ENCODE measurements at places on chromosomes 13 and 19. TPM values are rescaled to one million over a fixed set of nuclear protein-coding genes. Genes with fewer than 3 reads are reported as not detected.

DNA sequence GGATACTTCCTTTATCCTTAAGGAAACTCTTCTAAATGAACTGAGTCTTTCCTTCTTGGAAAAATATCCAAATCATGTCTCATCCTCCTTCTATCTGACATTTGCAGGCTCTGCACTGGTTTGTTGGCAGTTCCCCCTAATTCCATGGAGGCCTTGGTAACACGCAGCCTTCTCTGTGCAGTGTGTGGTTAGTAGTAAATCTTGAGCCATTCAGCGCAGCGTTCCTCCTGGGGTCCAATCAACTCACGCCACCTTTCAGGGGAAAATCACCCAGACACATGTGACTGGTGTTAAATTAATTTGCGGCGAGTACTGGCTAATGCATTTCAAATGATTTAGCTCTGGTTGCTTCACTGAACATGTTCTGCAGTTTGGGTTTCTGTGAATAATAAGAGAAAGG, 21.0 kb upstream of the CBY2 start:
- no peak for DNase-seq

DNA sequence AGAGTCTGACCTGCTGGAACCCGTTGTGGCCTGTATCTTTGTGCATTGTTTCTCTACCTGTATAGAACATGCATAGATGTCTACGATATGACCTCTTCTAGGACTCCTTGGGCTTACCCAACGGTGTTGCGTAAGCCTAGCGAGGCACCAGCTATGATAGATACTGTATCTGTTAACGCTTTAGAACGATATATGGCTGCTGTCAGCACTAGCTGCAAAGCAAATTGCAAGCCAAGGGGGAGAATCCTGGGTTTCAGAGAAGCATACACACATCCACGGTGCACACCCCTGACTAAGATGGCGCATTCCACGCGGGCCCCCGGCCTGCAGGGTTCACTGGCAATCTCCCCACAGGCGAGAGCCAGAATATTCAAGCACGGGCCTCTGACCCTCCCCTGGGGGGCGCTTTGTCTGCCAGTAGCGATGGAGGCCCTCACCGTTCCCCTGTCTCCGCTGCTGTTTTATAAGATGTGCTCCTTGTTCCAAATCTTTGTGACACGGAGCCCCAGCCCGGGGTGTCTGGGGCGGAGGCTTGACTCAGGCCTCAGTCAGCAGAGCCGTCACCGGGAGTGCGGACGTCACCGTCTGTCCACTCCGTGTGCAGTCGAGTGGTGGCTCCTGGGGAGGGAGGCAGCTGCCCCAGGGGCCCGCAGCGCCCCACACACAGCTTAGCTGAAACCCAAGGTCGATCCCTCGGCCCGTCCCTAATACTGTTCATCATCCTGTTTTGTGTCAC, 12.9 kb upstream of the RPS15 start:
- DNase-seq, result no peak

GRCh38 chr19:43623889-43624670, 4.7 kb upstream of the ZNF428 start:
- no peak for DNase-seq

GRCh38 chr13:23707674-23708073, 137.5 kb downstream of the TNFRSF19 start:
- no peak for DNase-seq

The NRTN gene
- 16.7 TPM for total RNA-seq

The PRTN3 gene
- total RNA-seq, result 0.23 TPM

DNA sequence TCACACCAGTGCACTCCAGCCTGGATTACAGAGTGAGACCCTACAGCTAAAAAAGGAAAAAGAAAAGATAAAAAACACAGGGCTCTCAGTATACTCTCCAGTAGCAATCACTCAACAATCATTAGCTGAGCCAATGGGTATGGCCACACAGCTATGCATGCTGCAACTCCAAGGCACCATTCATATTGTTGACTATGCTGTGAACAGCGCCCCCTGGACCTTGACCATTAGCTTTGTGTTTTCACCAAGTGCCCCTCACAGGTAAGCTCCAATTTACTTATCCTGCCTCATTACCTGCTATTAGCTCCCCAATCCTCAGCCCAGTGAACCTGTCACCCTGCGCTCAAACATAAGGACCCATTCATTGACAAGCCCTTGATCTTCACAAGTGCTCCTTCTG, 35.8 kb downstream of the ZIC5 start:
- DNase-seq, result no peak

The TSKS gene
- 0.30 TPM for total RNA-seq

GRCh38 chr19:19261350-19262189, 11.5 kb downstream of the TM6SF2 start:
- DNase-seq, result no peak

DNA sequence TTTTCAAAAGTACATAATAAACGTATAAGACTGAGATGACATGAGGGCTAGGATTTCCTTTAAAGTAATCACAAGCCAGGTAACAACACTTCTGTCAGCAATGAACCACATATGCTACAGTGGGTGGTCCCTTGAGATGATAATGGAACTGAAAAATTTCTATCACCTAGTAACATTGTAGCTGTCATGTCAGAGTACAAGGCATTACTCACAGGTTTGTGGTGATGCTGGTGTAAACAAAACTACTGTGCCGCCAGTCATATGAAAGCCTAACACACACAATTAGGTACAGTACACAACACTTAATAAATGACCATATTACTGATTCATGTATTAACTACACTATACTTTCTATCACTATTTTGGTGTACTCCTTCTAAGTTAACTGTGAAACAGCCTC, 36.8 kb downstream of the MIPEP start:
- DNase-seq, result no peak

The ACP5 gene
- total RNA-seq, result 17.9 TPM

The SLC25A41 gene
- 0.18 TPM for total RNA-seq

The ZFP36 gene
- 44.0 TPM for total RNA-seq

The NPAS1 gene
- 0.08 TPM for total RNA-seq

The PRDX2 gene
- 224 TPM for total RNA-seq

The CBY2 gene
- not detected for total RNA-seq

GRCh38 chr19:3549816-3550215, 7.6 kb downstream of the MFSD12 start:
- DNase-seq, result no peak

The FLT3LG gene
- total RNA-seq, result 2.1 TPM

The TARM1 gene
- not detected for total RNA-seq

GRCh38 chr19:42480335-42481095, 37.8 kb upstream of the CXCL17 start:
- DNase-seq, result no peak

The FCER2 gene
- 0.45 TPM for total RNA-seq

GRCh38 chr19:28960986-28961705, 251.8 kb downstream of the UQCRFS1 start:
- no peak for DNase-seq

- DNase-seq, result no peak
Measured at GRCh38 chr19:6811906-6812305, 39.4 kb downstream of the VAV1 start.

DNA sequence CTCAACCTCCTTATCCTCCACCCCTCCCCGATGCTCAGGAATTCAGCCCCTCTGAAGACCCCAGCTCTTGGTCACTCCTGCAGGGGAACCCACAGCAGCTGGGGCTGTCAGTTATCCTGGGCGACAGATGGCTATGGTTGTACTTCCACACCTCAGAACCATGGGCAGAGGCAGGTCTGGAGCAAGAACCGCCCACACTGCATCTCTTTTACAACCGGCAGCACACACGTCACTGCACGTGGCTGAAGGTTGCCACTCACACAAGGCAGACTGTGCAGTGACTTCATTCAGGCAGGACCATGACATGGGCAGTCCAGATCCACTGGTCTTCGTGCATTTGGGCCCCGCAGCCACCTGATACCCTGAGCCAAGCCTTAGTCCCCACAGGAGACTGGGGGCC, 21.5 kb upstream of the SDHAF1 start:
- no peak for DNase-seq

GRCh38 chr13:76968041-76968440, 19.7 kb downstream of the ACOD1 start:
- DNase-seq, result no peak

The PLA2G4C gene
- total RNA-seq, result 4.5 TPM

- no peak for DNase-seq
Measured at GRCh38 chr13:106274551-106275203, 260.8 kb downstream of the EFNB2 start.

- DNase-seq, result no peak
Measured at GRCh38 chr19:16571822-16572331, 338 bp downstream of the SLC35E1 start.

The PRODH2 gene
- 196 TPM for total RNA-seq

The ESD gene
- total RNA-seq, result 66.4 TPM

The SGCG gene
- total RNA-seq, result not detected

- DNase-seq, result no peak
Measured at GRCh38 chr13:31433207-31433606, 233.4 kb downstream of the B3GLCT start.

The APC2 gene
- total RNA-seq, result 0.13 TPM

DNA sequence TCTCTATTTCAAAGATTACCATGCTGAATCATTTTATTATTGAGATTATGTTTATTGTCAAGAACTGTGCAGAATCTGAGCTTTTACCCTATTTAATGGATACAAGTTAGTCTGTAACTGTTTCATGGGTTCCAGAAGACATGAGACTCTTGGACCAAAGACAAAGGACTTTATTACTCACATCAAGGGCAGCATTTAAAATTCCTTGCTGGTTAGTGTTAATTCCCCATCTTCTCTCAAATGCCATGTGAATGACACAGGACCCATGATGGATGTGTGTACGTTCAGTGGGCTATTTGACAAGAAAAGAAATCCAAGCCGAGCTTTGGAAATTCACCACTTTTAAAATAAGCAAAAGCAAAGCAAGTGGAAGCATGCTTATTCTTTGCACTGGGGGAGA, 139.9 kb downstream of the PCDH20 start:
- DNase-seq, result no peak

- DNase-seq, result no peak
Measured at GRCh38 chr19:29871143-29871542, 59.4 kb downstream of the CCNE1 start.

The SCN1B gene
- total RNA-seq, result 4.5 TPM

- no peak for DNase-seq
Measured at GRCh38 chr19:41917676-41918075, 10.6 kb downstream of the ERFL start.

DNA sequence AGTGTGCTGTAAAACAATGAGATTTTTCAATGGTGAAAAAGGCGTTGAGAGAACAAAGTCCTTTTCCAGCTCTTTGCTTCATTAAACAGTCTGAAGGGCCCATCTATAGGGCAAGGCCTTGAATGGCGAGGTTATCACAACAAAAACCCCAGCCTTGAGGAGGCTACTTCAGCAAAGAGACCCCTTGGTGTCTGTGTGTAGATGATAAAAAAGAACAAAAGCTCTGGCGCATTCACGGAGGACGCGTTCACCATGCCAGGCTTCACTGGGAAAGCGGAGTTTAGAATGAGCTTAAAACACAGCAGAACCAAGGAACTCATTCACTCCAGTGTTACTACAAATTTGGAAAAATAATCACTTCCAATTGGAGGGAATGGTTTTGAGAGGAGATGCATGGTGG, 530.0 kb upstream of the ARGLU1 start:
- no peak for DNase-seq

DNA sequence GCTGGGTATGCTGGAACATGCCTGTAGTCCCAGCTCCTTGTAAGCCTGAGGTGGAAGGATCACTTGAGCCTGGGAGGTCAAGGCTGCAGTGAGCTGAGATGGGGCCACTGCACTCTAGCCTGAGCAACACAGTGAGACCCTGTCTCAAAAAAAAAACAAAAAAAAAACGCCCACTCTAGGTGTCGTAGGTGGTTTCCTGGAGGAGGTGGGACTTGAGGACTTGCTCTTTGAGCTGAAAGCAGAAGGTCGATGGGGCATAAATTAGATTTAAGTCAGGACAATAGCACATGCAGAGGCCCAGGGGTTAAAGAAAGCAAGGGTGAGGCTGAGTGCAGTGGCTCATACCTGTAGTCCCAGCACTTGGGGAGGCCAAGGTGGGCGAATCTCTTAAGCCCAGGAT, 12.9 kb upstream of the ILF3 start:
- no peak for DNase-seq

DNA sequence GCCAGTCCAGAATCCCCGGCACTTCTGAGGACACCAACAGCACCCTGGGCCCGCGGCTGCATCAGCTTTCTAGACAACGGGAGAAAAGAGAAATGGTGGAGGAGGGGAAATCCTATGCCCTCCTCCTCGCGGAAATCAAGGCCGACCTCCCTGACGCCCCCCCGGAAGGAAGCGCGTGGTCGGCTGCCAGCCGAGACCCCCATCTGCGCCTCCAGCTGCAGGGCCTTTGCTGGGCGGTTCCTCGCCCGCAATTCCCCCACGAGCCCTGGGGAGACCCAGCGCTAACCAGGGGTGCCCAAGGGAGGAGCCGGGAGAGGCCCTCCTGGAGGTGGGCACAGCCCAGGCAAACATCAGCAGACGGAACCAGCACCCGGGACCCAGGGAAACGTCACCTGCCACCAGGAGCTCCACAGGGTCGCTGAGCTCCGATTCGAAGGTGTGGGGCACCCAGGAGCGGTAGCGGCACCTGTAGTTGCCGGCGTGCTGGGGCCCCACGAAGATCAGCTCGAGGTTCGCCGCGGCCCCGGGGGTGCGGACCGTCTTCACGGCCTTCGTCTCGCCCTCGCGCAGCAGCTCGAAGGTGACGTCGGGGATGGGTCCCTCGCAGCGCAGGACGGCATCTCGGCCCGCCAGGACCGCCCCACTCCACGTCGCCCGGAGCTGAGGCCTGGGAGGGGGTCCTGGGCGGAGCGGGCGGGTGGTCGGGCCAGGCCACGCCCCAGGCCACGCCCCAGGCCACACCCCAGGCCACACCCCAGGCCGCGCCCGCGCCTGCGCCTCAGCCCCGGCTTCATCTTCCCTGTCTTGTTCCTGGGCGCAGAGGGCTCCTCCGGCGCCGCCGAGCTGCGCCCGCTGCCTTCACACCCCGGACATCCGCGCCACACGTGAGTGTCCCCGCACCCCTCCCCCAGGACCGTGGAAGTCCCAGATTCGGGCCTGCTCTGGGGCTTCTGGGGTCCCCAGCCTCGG, 6.0 kb downstream of the A1BG start:
- no peak for DNase-seq

DNA sequence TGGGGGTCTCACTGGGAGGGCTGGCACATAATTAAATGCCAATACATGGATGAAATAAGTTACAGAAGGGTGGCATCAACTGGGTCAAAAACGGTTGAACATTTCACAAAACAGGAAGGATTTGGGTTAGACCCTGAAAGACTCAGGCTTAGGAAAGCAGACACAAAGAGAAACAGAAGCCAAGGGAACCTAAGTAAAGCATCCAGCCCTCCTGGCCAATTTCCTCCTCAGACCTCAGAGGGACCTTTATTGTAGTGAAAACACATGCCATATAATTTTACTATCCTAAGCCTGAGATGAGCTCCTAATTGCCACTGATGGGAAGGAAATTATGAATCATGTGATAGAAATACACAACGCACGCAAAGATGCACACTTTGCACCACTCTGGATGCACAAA, 12.1 kb upstream of the CEACAM3 start:
- no peak for DNase-seq
